ENCODE measurements at places on chromosomes 4 and X.

DNA sequence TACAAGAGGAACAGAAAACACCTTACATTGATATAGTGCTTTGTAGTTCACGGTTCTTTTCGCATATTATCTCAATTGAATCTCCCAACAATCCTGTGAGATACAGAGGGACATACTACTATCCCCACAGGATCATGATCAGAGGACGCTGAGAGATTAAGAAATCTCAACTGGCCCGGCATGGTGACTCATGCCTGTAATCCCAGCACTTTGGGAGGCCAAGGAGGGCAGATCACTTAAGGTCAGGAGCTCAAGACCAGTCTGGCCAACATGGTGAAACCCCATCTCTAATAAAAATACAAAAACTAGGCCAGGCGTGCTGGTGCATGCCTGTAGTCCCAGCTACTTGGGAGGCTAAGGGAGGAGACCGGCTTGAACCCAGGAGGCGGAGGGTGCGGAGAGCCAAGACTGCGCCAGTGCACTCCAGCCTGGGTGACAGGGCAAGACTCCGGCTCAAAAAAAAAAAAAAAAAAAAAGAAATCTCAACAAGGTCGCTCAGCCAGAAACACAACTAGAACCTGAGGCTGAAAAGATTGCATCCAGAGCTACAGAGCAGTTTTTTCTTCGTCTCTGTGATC, 7.4 kb downstream of the APOO start:
- no peak for DNase-seq

DNA sequence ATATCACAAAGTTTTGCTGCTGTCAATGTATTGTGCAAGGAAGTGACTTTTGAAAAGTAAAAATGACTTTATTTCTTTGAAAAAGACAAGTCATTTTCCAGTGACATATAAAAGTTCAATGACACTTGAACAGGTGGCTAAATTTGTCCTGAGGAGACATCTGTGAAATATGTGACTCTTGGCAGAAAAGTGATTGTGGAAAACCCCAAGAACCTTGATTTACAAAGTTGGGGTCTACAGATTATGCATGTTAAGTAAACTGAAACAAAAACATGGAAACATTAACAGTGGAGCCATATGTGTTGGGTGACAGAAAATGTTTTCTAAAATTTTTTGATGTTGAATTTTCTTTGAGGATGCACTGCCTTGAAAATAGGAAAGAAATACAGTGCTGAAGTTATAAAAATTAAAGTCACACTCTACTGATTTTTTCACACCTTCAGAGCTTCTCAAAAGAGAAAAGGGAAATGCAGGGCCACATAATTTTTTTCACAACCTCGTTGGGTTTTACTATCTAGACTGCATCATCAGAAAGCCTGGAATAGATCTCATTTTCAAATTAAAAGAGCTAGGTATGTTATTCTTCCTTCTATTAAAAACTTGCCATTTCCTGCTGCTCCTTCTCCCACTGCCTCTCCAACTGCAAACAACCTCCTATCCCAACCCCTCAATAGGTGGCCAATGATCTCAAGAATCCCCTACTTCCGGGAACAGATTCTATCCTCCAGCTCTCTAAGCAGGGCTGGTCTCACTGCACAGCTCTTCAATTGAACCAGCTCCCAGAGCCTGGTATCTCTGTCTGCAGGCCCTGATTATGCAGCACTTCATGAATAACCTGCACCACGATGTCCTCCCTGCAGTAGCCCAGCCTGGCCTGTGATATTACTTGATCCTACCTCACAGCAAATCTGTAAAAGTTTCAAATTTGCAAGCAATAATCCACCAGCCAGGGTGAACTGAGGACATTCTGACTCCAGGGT, 570.8 kb upstream of the CPEB2 start:
- DNase-seq, result no peak

DNA sequence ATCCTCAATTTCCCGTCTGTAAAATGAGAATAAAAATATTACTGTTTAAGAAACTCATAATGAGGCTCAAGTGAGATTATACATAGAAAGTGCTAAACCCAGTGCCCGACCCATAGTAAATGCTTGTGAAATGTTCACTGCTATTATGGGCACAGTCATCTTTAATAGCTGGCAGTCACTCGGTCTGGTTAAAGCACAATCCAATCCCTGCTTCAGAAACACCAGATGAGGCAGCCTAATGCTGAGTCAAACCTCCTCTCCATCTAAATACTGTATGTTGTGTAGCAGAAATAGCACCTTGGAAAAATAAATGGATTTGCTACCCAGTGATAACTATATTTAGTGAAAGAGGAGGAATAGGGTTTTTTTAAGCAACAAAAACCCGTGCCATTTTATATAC, 14.5 kb downstream of the EVC2 start:
- DNase-seq, result no peak

- DNase-seq, result no peak
Measured at GRCh38 chrX:133970076-133970475, 15.3 kb downstream of the GPC3 start.

DNA sequence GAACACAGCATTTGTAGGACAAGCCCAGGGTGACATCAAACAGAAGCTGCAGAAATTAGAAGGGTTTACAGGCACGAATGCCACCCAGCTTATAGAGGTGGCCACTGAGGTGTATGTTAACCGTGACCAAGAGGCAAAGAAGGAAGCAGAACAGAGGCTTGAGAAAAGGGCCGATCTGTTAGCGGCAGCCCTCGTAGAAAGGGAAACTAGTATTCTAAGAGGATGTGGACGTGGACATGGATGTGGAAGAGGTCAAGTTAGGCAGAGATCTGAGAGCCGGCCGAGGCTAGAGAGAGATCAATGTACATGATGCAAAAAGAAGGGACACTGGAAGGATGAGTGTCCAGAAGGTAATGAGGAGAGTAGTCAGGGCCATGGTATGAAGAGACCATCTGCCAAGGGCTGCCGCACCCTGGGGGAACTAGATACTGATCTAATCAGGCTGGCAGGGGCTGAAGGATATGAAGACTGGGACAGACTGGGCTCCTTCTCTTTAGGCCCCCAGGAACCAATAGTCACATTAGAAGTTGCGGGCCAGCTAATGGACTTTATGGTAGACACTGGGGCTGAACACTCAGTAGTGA, 27.5 kb downstream of the LIAS start:
- no peak for DNase-seq

DNA sequence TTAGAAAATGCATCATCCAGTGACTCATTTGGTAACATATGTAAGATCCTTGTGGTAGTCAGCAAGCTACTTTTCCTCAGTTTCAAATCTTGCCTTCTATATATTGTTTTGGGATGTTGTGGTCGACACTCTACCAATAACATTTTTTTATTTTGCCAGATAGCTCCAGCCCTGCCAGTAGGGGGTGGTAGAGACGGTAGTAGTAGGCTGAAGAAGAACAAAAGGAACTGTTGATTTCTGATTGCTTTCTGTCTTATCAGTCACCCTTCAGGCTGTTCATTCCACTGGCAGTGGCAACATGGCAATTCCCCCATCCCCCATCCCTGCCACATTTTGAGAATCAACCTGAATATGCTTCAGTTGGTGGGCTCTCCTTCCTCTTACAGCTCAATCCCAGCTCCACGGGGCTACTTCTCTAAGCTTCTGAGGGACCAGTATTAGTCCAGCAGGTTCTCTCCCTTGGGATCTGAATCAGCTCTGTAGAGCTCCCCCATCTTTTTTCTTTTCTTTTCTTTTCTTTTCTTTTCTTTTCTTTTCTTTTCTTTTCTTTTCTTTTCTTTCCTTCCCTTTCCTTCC, 171.5 kb upstream of the VEGFC start:
- no peak for DNase-seq

All from omental fat pad (tissue), 4 donors.